Cerebellum (tissue), 4 donors: ENCODE measurements at places on chromosomes 4 and X. TPM values are rescaled to one million over a fixed set of nuclear protein-coding genes. Genes with fewer than 3 reads are reported as not detected.

Gene WAS
- total RNA-seq = 0.27 TPM

Gene C4orf51
- total RNA-seq = not detected

Gene CNOT6L
- 43.3 TPM for total RNA-seq

Gene F8A2
- not detected for total RNA-seq

Gene RAB9B
- total RNA-seq = 24.1 TPM

Gene FREM3
- total RNA-seq = 6.5 TPM

Gene GAGE12F
- total RNA-seq = not detected

Gene HTN1
- total RNA-seq = not detected

DNA sequence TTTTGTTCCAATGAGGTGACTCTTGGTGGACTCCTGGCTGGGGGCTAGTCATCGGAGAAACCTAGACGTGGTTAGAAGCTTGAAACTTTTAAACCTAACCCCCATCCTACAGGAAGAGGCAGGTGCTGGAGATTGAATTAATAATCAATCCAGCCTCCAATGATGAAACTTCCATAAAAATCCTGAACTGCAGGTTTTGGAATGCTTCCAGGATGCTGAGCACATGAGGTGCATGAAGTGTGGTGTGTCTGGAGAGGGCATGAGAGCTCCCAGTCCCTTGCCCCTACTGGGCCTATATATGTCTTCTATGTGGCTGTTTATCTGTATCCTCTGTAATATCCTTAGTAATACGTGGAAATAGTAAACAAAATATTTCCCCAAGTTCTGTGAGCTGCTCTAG lies 90.7 kb upstream of the PDHA2 start:
- no peak for DNase-seq

DNA sequence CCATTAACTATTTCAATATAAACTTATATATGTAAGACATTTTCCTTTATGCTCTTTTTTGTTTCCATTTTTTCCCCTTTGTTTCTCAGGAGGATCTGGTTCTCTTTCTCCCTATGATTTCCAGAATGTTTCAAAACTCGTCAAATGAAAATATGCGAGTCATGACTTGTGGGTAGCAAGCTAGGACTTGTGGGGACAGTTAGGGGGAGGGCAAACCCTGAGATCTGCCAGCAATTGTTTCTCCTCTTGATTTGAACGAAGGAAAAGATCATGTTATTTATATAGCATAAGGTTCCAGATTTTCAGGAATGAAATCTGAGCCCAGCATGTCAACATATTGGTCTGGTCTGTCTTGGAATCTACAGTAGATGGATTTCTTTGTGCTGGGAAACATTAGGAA lies 28.9 kb upstream of the GPC4 start:
- DNase-seq = no peak

DNA sequence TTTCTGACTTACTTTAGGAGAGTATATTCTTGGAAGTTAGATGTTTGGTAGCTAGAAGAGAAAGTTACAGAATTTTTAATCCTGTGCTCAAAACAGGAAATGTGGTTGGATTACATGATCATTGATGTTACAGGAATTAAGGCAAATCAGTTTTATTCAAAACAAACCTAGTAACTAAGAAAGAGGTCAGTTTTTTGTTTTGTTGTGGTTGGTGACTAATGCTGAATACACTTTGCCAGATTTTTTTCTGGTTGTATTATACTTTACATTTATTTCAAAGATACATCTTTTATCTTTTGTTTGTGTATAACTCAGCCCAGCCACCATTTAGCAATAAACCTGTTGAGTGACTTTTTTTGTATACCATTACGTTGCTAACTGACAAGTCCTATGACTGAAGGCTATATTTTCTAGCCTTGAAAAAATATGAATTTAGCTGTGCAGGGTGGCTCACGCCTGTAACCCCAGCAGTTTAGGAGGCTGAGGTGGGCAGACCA lies 116.7 kb downstream of the KLHL8 start:
- DNase-seq = no peak

DNA sequence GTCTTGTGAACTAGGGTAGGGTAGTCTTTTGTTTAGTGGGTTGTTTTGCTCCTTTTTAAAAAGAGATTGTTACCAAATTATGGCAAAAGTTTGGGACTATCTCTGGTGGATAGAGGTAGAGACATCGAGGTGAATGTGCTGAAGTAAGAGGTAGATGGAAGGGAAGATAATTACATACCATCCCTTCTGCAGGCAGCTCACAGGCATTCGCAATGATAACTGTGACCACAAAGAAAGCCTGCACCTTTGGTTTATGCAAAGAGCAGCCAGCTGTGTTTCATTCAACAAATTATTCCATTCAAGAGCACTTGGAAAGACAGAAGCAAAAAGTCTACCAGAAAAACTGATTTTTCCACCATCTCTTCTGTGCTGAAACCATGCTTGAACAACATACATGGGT lies 155.6 kb downstream of the GATB start:
- DNase-seq = no peak

- DNase-seq = no peak
Measured at GRCh38 chrX:25012793-25013631, 2.8 kb downstream of the ARX start.

DNA sequence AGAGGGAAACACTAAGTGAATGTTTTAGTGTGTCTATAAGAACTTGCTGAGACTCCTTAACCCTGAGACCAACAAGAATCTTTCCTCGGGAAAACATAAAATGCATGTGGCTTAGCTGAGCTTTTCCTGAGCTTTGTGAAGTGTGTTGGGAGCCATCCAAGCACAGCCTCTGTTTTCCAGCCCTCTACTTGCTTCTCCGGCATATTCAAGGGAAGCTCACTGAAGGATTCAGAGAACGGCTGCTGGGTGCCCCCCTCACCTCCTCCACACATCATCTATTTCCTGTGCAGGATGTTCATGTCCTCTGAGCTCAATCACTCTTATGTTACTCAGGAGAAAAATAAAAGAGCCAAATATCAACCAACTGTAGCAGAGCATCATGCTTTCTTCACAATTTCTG lies 492.1 kb downstream of the IL15 start:
- DNase-seq = no peak

- no peak for DNase-seq
Measured at GRCh38 chr4:14867847-14868246, 134.4 kb upstream of the CPEB2 start.

- no peak for DNase-seq
Measured at GRCh38 chr4:165612936-165613335, 234.1 kb downstream of the CPE start.

DNA sequence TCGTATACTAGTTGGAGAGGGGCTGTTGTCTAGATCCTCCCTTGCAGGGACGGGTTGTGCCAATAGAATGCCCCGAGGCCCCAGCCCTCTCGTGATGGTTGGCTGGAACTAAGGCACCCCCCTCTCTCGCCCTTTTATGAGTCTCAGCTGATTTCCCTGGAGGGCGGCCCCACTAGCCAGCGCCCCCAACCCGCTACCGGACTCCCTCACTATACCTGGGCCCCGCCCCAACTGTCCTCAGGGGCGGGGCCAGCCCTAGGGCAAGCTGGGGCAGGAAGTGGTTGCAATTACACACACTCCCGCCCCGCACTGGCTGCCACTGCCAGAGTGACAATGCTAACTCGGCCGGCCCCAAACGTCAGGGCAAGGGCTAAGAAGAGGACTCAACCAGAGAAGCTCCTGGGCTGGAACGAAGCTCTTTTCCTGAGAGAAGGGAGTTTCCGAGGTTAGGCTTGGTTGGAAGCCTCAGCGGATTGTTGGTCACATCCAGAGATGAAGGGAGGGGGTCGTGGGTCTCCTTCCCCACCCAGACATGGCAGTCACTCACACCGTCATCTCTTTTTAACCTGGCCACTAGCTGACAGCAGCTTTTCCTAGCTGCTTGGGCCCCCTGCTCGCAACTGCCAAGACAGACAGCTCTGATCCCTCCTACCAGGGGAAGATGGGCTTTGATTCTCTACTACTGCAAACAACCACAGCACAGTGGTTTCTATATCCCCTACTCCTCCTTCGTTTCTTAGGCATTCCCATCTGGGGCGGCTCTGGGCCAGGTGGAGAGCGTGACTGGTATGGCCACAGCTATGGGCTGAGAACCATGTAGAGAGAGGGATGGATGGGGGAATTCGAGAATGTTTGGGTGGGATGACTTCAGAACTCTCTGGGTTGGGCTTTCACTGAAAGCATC lies 21.0 kb upstream of the BCORL1 start:
- no peak for DNase-seq

DNA sequence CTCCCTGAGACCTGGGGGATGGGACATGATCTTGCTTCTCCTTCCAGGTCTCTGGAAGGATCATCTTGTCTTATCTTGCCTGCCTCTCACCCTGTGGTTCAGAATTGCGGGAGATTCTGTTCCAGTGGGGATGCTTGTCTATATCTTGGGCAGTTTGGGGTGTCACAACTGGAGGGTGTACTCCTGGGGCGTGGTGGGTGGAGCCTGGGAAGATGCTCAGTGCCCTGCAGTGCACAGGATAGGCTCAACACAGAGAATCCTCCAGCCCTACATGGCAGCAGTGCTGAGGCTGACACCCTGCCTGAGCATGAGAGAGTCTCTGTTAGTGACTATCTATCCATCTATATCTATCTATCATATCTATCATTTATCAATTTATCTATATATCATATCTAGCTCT lies 7.7 kb downstream of the P2RY8 start:
- no peak for DNase-seq

DNA sequence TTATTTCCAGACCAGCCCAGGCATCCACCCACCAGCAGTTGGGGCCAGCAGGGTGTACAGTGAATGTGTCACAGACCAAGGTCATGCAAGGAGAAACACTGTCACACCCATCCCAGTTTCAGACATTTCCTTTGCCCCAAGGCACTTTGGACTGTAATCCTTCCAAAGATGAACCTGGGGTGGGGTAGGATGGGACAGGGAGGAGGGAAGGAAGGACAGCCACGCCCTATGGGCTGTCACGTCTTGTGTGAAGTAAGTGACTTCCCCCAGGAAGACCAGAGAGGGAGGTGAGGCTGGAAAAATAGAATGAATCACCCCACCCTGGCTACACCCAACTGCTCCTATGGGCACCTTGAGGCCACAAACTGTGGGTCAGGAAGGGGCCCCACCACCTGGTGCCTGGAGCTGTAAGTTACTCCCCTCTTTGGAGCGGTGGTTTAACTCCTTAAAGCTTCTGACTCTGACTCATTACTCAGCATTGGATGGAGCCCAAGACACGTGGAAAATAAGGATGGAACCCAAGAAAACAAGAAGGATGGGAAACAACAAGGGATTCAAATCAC lies 349.9 kb upstream of the KLF3 start:
- no peak for DNase-seq

- no peak for DNase-seq
Measured at GRCh38 chrX:115367951-115368350, 78.4 kb downstream of the LUZP4 start.

DNA sequence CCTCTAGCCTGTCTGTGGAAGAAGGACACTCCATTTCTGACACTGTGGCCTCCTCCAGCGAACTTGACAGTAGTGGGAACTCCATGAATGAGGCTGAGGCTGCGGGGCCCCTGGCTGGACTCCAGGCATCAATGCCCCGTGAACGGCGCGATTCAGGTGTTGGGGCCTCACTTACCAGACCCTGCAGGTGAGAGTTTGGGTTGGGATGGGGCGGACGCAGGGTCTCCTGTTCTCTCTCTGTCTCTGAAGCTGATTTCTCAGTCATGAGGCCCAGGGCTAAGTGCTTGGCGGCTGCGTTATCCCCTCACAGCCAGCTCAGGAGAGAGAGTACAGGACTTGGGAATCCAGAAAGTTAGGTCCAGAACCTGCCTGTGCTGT lies 71.0 kb downstream of the STARD8 start:
- DNase-seq = no peak
